Thyroid gland (tissue), 4 donors: ENCODE measurements at places on chromosomes 7 and 10.
A peak's percentile ranks its signal among the peaks of the same experiment; 100 is the strongest.

GRCh38 chr10:4825868-4826791, at the start of gene AKR1E2:
Gene AKR1E2 (plus strand): TSS chr10:4826207. CDS start chr10:4826325, 118 bp downstream.
- no peaks in the 10 kb centered on the region for H3K27me3 ChIP-seq
- peaks cover 11% of the 10 kb centered on the region for H3K4me1 ChIP-seq
- no peaks in the 10 kb centered on the region for H3K36me3 ChIP-seq
- peak within 1 kb of the TSS; percentile 38 for H3K4me3 ChIP-seq
- peak; percentile 81 for DNase-seq

DNA sequence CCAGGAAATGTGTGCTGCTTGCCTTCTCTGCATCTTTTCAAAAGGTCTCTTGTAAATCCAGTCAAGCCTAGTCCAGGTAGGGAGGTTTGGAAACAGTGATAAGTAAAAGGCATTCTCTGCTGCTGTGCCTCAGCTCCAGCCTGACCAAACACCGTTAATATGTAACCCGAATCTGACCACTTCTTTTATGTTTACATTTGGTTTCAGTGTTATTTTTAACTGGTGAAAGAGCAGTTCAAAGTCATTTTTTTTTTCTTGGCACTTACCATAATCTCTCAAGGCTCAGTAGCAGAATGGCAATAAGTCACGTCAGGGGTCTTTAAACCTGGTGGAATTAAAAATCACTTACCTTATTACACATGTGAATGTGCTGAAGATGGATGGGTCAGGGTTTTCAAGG, 216.8 kb downstream of the PTEN start:
- peak; percentile 52 for DNase-seq
- H3K4me3 ChIP-seq = no peak overlapping the region
- H3K27ac ChIP-seq = peak overlapping the region; percentile 76
- no peaks in the 10 kb centered on the region for H3K36me3 ChIP-seq
- peaks cover 44% of the 10 kb centered on the region for H3K4me1 ChIP-seq

- H3K4me1 ChIP-seq = no peaks in the 10 kb centered on the region
- H3K27me3 ChIP-seq = no peaks in the 10 kb centered on the region
- H3K27ac ChIP-seq = no peak overlapping the region
- DNase-seq = no peak
- no peak overlapping the region for H3K4me3 ChIP-seq
These were observed 11.4 kb downstream of the AKR1C3 start for GRCh38 chr10:5105626-5106025.

DNA sequence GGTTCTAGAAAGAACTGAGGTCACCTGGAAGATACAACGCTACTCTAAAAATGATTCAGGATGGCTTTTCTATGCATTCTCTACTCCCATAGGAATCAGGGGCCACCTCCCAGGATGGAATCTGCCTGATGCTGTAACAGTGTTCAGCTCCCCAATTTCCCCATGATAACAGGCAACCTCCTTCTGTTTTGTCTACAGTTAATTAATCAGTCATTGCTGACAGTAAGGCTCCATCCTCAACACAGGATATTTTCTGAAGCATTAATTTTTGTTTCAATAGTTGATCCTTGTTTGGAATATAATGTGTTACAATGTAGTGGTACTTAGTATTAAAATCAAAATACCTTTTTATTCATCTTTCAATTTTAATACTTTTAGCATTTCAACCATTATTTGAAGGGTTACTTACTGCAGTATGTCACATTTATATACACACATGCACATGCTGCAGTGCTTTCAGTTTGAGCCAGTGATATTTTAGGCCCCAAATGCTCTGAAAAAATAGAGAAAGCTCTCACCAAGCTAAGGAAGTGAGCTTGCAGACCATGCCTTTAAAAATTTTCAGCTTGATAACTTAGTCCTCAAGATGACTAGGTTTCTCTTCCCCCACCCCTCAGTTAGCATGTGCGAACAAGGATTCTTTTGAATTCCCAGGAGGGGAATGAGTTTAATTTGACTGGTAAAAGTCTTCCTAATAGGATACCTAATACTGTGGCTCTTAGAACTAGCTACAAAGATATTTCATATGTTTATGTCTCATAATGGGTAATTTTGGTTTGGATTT, 592 bp upstream of the PIK3CG start:
- H3K4me3 ChIP-seq = no peak overlapping the region
- peaks cover 3% of the 10 kb centered on the region for H3K4me1 ChIP-seq
- H3K27me3 ChIP-seq = no peaks in the 10 kb centered on the region

DNA sequence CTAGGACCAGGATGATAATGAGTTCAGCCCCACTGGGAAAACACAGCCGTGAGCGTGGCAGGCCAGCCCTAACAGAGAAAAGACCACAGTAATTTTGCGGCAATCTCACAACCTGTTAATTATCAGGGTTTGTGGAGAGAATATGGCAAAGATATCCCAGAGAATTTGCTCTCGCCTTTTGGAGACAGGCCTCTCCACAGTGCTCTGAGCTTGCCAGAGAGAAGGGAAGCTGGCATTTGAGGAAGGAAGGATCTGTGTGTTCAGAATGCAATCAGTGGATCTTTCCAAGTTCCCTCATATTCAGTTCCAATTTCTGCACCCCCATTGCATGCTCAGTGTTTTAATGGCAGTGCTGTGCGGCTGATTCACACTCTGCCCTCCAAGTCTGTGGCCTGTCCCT, 60.2 kb downstream of the PLPP4 start:
- H3K4me3 ChIP-seq = no peak overlapping the region
- H3K36me3 ChIP-seq = no peaks in the 10 kb centered on the region
- no peak for DNase-seq
- no peaks in the 10 kb centered on the region for H3K4me1 ChIP-seq
- H3K27ac ChIP-seq = no peak overlapping the region

GRCh38 chr7:26449175-26450165, 157.8 kb downstream of the SNX10 start:
- no peaks in the 10 kb centered on the region for H3K36me3 ChIP-seq
- H3K27me3 ChIP-seq = no peaks in the 10 kb centered on the region
- DNase-seq = no peak
- H3K4me1 ChIP-seq = no peaks in the 10 kb centered on the region

- H3K36me3 ChIP-seq = no peaks in the 10 kb centered on the region
- H3K27ac ChIP-seq = peak overlapping the region; percentile 97
- peak overlapping the region; percentile 78 for H3K4me3 ChIP-seq
- DNase-seq = peak; percentile 53
- H3K27me3 ChIP-seq = no peaks in the 10 kb centered on the region
These were observed 500 bp downstream of the CUL1 start for GRCh38 chr7:148699024-148699781.

DNA sequence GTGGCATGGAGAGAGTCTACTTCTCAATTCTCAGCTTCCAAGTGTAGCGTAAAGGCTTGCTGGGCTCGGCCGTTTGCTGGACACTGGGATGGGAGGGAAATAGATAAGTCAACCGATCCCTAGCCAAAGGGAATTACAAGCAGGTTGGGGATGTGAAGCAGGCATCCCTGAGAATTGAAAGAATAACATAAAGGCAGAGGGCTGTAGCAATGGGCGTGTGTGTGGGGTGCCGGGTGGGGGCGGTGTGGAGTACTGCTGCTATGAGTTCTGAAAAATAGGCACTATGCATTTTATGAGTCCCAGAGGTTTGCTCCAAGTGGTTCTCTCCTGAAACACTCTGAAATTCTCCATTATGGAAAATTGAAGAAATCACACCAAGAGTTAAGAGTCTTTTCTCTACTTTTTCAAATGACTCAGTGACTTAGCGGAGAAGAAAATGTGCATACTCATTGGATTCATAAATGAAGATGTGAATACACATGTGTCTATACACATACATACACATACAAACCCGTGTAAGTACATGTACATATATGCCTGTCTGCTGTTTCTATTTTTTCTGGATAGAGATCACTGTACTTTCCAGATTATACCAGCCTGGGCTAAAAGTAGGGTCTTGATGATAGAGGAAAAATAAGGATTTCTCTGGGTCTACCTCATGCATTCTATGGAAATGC, 65.4 kb downstream of the ADRA2A start:
- H3K4me1 ChIP-seq = no peaks in the 10 kb centered on the region
- no peak for DNase-seq
- H3K36me3 ChIP-seq = no peaks in the 10 kb centered on the region
- no peak overlapping the region for H3K4me3 ChIP-seq
- no peak overlapping the region for H3K27ac ChIP-seq

- H3K27ac ChIP-seq = no peak overlapping the region
- H3K36me3 ChIP-seq = no peaks in the 10 kb centered on the region
- no peak overlapping the region for H3K4me3 ChIP-seq
- no peak for DNase-seq
- no peaks in the 10 kb centered on the region for H3K27me3 ChIP-seq
These were observed 87.2 kb downstream of the TWIST1 start for GRCh38 chr7:19030281-19030680.
